ENCODE measurements at places on chromosomes 6 and 20.

DNA sequence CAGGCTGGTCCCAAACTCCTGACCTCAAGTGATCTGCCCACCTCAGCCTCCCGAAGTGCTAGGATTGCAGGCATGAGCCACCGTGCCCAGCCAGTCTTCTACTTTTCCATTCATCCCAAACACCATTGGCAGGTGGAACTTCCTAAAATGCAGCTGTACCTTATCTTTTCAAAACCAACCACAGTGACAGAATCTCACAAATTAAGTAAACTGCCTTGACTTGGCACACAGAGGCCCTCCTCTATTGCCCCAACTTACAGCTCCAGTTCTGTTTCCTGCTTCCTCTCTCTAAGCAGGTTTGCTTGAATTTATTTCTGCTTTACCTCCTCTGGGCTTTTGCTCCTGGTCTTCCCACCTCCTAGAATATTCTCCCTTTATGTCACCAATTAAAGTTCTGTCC, 7.6 kb downstream of the MYB start:
- no peak for DNase-seq

GRCh38 chr6:30839671-30840070, 44.6 kb upstream of the DDR1 start:
- DNase-seq: no peak

- DNase-seq: no peak
These were observed 63.2 kb upstream of the BEND6 start for GRCh38 chr6:56891754-56892153.

DNA sequence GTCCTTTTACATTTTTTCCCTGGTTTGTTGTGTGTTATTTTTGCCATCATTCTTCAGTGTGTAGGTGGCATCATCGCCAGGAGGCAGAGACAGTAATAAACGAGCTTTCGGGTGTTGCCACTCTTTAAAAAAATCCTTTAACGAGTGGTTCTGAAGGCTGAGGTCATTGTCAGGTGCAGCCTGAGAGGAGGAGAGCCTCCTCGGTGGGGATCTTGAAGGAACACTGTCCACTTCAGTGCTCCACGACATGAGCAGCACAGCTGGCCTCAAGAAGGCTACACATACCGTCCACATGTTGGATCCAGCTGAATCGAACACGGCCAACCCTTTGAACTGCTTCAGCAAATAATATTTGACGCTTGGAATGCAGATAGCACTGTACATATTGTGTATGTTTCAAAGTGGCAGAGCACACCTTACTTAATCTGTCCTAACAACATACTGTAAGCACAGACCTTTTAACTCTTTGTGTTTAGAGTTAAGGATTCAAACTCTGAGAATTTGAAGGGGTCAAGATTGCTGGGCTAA, 48.0 kb upstream of the FOXQ1 start:
- DNase-seq: no peak

DNA sequence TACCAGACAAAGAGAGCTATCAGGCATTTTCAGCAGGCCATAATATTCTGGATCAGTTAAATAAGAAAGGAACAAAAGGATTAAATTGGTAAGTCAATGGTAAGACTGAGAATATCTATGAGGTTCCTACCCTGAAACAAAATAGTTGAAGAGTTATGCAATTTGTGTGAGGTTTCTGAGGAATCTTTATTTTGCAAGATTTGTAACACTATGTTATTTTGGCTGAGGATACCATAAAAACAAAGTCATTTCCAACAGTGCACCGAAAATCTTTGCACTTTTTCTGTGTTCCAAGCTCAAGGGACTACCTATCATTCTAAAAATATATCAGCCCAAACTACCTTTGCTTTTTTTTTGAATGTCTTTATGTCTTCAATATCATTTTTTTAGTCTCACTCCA, 383.3 kb upstream of the CITED2 start:
- no peak for DNase-seq

DNA sequence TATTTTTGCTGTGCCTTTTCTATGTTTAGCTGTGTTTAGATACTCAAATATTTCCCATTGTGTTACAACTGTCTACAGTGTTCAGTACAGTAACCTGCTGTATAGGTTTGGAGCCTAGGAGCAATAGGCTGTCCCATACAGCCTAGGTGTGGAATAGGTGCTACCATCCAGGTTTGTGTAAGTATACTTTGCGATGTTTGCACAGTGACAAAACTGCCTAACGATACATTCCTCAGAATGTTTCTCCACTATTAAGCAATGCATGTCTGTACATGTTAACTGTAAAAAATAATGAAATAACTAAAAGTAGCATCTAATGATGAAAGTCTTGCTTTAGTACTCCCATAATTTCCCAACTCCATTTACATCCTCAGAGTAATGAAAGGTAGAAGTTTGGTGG, 46.0 kb downstream of the SERAC1 start:
- DNase-seq: no peak

- DNase-seq: no peak
These were observed 41.2 kb downstream of the GOPC start for GRCh38 chr6:117561128-117561527.

DNA sequence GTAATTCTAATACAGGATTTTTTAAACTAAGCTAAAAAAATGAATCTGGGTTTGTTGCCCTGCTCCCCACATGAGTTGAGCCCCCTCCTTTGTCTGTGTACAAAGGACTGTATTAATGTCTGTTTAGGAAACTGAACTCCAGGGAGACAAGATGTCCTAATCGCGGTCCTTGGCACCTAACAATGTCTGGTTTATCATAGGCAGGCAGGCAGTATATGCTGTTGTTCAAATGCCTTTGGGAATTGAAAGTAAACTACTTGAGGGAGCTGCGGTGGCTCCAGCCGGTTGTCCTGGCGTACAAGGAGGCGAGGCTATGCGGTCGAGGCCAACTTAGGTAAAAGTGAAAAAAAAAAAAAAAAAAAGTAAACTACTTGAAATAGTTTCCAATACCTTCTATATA, 98.5 kb downstream of the TULP4 start:
- DNase-seq: no peak

DNA sequence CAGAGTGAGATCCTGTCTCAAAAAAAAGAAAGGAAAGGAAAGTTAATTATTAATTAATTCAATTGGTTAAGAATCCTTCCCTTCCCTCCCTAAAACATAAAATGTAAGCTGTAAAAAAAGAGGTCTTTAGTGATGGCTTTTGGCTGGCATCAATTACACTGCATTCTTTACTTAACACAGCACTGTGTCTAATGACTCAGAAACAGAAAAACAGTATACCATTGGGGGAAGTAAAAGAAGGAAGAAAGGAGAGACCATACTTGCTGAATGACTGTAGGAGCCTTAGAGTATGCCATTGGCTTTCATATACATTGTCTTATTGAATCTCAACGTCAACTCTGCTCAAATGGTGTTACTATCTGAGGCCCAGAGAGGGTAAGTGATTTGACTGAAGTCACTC, 18.3 kb upstream of the CITED2 start:
- DNase-seq: no peak

DNA sequence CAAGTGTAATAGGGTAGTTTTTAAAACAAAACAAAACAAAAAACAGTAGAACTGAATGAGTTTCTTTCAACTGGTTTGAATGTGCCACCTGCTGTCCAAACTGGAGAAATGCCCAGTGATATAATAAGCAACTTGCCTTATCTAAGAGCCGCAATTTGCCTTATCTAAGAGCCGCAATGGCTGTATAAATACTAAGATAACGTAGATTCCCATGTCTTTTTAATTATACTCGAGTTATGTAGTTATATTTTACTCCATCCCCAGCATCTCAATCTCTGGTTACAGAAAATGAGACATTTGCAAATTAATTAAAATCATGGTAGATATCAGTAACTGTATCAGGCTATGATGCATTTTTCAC, 67.2 kb downstream of the RPP40 start:
- no peak for DNase-seq

- DNase-seq: no peak
These were observed 7.1 kb downstream of the MAP3K5 start for GRCh38 chr6:136784910-136785746.

- DNase-seq: no peak
These were observed 14.4 kb upstream of the RNF24 start for GRCh38 chr20:4029505-4030467.

DNA sequence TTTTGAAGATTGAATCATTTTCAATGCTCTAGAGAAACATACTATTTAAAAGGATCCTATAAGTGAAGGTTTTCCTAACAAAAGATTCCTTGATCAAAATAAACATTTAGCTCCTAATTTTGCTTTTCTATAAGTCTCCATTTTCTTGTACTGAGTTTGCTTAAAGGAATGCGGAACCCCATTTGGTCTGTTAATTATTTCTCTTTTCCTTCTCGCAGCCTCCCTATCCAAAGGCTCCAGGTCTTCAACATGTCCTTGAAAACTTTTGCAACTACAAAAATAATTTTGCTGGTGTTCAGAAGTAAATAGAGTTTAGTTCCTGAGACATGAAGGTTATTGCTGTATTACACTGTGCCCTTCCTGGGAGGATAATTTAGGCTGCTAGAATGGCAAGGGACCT, 8.3 kb upstream of the NPEPL1 start:
- no peak for DNase-seq

DNA sequence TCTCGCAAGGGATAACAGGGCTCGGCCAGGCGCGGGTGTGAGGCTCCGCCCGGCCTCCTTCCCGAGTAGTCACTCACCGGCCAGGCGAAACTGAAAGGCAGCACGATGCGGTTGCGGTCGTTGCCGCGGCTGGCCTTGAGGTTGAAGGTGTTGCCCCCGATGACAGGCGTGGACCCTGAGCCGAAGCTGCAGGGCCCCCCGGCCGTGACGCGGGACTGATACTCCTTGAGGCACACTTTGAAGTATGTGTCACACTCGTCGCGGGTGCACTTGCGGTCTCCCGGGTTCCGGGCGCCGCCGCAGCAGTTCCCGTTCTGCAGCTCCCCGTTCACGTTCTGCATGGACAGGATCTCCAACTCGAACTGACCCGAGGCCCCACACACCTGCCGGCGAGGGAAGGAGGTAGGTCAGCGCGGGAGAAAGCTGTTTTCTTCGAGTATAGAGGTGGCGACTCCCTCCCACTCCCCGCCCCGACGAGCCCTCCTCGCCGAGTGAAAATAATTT, 1.1 kb downstream of the JAG1 start:
- DNase-seq: peak; percentile 26

DNA sequence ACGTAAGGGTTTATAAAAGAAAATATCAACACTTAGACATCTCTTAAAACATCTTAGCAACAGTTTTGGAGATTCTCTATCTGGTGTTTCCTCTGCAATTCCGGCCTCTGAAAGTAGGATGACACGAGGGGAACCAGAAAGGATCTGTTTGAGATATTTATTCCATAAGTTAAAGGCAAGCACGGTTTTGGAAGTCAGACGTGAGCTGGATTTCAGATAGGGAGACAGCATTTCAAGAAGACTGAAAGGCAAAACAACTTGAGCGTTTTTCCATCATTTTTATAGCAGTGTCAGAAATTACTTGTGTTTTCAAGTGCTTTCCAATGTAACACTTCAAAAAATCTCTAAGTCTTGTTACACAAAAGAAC, 52.9 kb upstream of the BTN3A2 start:
- DNase-seq: no peak

GRCh38 chr6:20845592-20845991, 311.3 kb downstream of the CDKAL1 start:
- no peak for DNase-seq

GRCh38 chr6:52063584-52064344, 23.6 kb downstream of the PKHD1 start:
- peak; percentile 60 for DNase-seq

DNA sequence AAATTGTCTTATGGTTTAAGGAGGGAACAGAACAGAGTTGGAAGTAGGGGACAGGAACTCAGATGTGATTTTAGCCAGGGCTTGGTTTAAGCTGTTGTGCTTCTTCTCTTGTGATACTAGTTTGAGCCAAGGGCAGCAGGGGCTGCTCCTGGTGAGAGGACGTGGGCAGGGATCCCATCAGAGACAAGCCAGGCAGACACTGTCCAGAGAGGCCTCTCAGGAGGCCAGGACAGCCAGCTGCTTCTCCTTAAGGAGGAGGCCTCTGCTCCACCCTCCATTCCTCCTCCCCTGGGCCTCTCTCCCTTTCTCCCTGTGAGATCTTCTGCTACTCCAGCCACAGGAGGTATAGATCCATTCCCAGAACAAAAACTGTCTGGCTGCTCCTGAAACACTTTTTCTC, 108.4 kb upstream of the MLN start:
- no peak for DNase-seq

DNA sequence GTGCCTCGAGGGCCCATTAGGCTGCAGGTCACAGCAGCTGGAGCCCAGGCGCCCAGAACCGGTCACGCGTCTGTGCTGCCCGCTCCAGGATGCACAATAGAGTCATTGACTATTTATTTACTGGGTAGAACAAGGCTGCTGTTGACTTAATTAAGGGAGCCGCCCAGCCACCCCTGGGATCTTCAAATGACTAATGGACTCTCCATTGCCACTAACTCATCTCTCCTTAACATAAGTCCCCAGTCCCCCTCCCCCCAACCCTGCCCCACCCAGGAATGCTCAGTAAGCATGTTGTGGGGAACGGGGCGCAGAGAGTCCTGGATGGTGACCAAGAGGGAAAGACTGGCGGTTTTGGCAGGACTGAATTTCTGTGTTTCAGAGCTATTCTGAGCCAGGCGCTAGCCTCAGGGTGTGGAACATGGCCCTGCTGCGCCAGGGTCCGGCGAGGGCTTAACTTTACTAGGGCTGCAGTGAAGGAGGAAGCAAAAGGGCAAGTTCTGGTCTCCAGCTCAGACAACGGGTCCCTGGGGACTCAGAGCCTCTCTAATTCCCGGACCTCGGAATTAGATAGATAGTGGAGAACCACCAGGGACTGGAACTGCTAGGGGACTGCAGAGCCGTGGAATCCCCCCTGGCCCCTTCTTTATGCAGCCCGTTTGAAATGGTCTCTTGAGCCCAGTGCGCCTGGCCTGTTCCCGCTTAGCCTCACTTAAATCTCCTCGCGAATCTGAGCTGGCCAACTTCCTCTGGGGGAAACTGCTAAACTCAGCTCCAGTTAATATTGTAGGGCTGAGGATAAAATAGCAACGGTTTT, 1.5 kb upstream of the GRIK2 start:
- DNase-seq: no peak

DNA sequence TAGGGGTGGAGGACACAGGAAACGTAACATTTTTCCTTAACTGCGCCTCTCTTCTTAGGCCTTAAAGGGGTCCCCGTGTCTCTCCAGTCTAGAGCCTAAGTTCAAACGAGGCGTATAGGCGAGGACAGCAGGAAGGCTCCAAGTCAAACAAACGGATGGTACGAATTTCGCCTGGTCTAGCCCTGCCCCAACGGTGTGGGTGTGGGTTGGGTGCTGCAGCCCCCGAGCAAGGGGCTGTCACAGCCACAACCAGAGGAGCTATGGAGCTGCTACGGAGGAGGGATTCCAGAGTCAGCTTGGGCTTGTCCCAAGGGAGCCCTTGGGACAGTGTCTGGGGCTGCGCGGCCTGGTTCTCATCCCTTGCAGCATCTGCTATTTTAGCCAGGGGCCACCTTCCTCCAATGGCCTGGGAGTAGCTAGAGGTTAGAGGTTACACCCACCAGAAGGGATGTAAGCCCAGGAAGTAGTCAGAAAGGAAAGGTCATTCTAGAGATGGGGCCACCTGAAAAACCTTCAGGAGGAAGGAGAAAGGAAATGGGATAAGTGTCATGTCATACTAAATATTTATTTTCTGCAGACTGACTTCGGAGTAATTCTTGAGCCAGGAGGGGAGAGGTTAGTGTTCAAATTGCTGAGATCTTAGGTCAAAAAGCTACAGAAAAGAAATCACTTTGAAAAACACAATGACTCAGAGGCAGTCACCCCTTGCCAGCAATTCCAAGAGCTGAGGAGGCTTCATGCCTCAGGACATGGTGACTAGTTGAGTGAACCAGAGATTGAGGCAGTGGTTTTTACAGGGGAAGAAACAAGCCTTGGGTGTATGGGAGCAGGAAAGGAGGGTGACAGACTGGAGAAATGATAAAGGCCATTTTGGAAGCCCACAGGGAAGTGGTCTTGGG, 21.7 kb downstream of the VPS52 start:
- no peak for DNase-seq
